ENCODE measurements at places on chromosomes 16 and 17.

- peak; percentile 95 for DNase-seq
Measured at GRCh38 chr17:8542599-8543502, 87.7 kb downstream of the MYH10 start.

- no peak for DNase-seq
Measured at GRCh38 chr17:20966870-20967269, 75.9 kb downstream of the USP22 start.

- DNase-seq: no peak
Measured at GRCh38 chr16:48086422-48086821, 69.4 kb downstream of the ABCC12 start.

DNA sequence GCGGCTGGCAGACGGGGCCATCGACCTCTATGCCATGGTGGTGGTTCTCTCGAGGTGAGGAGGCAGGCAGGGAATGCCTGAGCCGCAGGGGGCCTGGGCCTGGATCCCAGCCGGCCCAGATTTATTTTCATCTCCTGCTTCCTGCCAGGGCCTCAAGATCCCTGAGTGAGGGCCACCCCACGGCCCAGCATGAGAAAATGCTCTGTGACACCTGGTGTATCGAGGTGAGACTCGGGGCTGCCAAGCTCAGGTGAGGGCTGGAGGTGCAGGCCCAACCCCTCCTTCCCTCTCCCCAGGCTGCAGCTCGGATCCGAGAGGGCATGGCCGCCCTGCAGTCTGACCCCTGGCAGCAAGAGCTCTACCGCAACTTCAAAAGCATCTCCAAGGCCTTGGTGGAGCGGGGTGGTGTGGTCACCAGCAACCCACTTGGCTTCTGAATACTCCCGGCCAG, 4.9 kb downstream of the ACADVL start:
- no peak for DNase-seq

- DNase-seq: no peak
Measured at GRCh38 chr16:12740986-12741610, 62.6 kb downstream of the CPPED1 start.

DNA sequence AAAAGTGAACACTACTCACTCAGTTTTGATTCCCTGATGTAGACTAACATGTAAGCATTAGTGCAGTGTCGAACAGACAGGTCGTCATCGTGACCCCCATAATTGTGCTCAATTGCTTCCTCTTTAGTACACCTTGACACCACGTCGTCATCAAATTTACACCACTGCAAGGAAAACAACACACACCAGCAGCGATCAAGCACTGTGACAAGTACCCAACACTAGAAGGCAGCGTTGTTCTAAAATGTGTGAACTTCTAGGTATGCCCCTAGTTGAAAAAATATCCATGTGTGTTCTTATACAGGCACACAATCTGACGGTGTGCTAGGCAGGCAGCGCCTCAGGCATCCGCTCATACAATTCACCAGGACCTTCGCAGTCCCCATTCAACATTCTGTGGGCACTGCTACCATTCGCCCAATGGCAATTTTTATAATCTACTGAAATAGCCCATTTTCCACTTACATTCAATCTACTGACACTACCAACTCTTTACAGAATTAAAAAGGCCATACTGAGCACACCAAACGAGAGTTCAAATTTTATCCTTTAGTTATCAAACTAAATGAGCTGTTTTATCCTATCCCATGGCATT, 23.1 kb downstream of the LITAFD start:
- DNase-seq: peak; percentile 42

DNA sequence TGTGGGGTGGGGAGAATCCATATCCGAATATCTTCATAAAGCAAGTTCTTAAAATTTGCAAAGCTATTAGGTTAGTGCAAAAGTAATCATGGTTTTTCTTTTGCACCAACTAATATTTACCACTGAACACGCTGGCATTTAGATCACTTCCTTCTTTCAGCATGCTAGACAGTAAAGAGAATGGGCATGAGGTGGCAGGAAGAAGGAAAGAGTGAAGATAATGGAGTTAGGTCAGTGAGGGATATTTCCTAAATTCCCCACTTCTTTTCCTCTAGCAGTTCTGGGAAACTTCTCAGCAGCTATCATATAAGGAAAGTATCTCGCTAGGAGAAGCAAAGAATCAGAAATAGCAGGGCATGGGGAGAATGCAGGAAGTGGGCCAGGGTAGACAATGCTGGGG, 39.0 kb downstream of the SLC6A4 start:
- no peak for DNase-seq

GRCh38 chr16:67942200-67942509, 1.8 kb downstream of the LCAT start:
- peak; percentile 24 for DNase-seq

- no peak for DNase-seq
Measured at GRCh38 chr17:17922070-17922614, 50.1 kb downstream of the TOM1L2 start.

GRCh38 chr17:10198509-10199249, at the start of gene GAS7:
Gene GAS7, minus strand, starts transcription at chr17:10198606.
- DNase-seq: no peak

DNA sequence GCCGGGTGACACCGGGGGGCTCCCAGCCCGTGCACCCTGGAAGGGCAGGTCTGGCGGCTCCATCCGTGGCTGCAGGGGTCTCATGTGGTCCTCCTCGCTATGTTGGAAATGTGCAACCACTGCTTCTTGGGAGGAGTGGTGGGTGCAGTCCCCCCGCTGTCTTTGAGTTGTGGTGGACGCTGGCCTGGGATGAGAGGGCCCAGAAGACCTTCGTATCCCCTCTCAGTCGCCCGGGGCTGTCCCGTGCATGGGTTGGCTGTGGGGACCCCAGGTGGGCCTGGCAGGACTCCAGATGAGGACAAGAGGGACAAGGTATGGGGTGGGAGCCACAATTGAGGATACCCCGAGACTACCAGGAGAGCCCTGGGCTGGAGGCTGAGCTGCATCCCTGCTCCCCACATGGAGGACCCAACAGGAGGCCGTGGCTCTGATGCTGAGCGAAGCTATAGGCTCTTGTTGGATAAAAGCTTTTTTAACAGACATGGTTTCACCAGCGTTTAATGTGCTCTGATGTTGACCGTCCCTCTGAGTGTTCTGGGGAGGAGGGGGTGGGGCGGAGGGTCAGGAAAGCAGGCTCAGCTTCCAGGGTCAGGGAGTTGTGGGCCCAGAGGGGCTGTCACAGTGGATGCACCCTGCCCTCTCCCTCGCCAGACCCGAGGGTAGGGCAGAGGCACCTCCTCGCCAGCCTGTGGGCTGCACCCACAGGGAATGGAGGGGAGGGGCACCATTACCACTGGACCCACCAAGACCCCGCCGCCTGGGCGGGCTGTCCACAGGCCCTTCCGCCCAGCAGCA, 5.4 kb downstream of the SPATA2L start:
- DNase-seq: no peak

GRCh38 chr17:47684025-47684424, 9.9 kb upstream of the TBKBP1 start:
- DNase-seq: no peak

DNA sequence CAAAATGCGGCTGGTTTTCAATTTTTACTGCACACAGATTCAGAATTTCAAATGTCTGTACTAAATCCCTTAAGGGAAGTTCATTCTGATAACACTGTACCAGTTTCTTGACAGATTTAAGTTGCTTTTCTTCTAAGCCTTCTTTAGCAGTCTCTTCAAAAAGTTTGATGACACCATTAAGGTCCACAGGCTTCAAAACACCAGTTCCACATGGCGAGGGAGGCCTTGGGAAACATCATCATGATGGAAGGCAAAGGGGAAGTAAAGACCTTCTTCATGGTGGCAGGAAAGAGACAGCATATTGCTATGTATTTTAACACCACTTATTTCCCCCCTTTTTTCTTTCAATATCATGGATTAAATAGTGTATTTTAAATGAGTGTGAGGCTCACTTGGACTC, 24.5 kb downstream of the NLRC5 start:
- no peak for DNase-seq

DNA sequence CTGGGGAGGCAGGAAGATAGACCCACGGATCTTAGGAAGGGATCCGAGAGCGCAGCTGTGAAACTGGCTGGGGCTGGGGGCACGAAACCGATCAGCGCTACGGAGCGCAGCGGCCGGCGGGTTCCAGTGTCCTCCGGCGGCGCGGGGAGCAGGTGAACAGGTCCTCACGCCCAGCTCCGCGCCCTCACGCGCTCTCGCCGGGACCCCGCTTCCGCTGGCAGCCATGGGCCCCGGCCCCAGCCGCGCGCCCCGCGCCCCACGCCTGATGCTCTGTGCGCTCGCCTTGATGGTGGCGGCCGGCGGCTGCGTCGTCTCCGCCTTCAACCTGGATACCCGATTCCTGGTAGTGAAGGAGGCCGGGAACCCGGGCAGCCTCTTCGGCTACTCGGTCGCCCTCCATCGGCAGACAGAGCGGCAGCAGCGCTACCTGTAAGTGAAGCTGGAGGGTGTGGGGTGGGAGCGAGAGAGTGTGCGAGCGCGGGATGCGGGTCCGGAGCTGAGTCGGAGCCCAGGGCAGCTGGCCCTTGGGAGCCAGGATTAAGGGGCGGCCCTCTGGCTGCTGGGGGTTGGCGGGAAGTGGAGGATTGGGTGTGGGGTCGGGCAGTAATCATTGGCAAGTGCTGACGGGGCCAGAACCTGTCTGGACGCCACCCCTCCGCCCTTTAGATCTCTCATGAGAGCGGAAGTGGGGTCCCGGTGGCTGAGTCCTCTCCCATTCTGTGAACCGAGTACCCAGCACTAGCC, 479 bp downstream of the ITGA3 start:
- peak; percentile 63 for DNase-seq

DNA sequence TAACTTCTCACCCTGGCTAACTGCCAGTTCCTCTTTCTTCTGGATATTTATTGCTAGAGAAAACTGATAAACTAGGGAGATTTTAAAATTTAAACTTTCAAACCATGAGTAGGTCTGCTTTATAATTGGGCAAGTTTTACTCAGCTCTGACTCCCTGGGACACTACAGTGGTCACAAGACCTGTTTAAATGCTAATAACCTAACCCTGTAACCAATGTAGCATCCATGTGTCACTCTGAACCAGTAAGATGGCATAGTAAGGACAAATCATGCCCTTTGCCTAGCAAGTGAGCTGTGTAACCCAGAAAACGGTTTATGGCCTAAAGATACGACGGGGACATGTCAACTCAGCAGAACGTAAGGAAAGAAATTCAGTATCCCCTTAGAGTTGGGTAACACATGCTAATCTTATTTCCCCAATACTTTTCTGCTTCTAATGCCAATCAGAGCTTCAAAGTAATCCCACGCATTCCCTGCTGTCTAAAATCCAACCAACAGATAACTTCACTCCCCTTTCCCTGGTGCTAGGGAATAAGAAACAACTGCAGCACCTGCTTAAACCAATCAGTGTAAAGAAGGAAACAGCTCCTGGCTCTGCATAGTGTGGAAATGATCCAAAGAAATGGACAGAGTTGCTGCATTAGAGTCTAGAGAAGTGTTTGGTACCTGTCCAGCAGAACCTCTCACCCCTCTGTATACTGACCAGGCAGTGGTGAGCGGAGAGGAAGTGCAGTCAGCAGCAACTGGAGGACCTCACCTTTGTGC, 85.7 kb downstream of the NCOR1 start:
- DNase-seq: no peak

DNA sequence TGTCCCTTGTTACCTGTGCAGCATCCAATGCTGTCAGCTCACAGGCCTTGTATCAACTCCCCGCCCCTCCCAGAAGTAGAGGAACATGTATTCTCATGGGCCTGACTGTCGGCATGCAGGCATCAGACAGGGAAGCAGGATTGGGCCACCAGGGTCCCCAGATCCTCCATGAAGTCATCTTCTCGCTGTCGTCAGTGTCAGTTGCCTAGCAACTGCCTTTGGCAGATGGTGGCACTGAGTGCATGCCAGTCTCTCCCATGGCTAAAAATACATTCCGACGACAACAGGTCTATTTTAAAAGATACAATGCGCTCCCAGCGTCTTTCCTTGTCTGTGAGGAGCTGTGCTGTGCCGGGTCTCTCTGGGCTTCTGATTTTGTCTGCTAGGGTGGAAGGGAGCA, 36.8 kb upstream of the CES5A start:
- no peak for DNase-seq

GRCh38 chr17:72182371-72182873, 61.6 kb downstream of the SOX9 start:
- DNase-seq: no peak

DNA sequence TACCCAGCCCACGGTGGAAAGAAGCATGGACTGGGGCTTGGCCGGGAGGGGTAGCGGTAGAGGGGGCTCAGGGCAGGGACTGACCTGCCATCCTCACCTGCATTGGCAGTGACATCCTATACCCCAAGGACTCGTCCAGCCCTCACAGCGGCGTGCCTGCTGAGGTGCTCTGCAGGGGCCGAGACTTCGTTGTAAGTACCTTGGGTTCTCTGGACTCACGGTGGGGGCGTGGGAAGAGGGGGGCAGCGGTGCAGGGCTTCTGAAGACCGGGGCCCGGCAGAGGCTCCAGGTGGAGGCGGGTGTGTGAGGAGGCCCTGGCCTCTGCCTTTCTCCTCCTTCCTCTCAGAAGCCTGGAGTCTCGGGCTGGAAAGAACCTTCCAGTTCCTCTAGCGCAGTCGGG, 25.5 kb downstream of the POLR3E start:
- DNase-seq: no peak

DNA sequence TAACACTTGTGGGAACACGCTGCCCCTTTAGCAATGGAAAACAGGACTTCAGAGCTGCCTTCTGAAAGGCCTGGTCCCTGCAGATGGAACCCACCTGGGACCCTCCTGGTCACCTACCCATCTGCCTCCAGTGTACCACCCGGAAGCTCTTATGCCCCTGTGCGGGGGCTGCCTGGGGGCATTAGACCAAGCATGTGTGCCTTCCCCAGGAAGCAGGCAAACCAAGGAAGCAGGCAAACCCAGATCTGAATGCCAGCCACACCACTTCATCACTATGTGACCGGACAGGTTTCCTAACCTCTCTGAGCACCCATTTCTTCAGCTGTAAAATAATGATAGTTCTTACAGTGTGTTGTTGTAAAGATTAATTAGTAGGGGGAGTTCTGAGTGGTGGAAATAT, 20.8 kb upstream of the LRRC37A3 start:
- DNase-seq: no peak

DNA sequence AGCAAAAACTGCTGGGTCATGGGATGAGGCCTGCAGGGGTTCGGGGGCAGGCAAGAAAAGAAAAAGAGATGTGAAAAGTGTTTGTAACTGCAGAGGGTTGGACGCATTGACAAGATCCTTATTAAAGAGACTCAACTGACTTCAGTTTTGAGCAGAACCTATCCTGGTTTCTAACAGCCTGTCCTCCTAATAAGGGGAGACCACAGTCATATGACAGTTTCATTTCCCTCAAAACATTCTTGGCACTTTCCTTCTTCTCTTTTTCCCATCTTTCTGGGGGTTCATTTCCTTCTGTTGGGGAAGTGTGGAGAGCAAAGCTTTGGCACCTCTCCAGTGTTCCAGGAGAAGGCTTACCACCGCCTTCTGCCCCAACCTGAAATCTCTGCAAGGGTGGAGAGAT, 118.5 kb downstream of the MAF start:
- no peak for DNase-seq

GRCh38 chr16:85880861-85881260, 18.1 kb upstream of the IRF8 start:
- DNase-seq: no peak

GRCh38 chr17:944266-944826, 35.2 kb downstream of the NXN start:
- no peak for DNase-seq

Measured in AG10803 (cell line).